ENCODE measurements at places on chromosomes 4 and X.

GRCh38 chr4:99625369-99625768 lies 32.3 kb downstream of the C4orf54 start:
- DNase-seq = no peak

DNA sequence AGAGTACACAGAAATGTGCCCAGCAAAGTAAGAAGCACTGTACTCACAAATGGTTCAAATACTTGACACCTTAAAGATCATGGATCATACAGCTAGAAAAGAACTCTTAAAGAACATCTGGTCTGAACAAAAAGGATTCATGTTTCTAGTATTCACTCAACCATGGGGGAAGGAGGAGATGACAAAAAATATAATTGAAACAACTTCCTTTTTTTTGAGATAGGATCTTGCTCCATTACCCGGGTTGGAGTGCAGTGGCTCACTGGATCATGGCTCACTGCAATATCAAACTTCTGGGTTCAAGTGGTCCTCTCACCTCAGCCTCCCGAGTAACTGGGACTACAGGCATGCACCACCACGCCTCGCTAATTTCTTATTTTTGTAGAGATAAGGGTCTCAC lies 6.0 kb downstream of the DHX15 start:
- DNase-seq = no peak

DNA sequence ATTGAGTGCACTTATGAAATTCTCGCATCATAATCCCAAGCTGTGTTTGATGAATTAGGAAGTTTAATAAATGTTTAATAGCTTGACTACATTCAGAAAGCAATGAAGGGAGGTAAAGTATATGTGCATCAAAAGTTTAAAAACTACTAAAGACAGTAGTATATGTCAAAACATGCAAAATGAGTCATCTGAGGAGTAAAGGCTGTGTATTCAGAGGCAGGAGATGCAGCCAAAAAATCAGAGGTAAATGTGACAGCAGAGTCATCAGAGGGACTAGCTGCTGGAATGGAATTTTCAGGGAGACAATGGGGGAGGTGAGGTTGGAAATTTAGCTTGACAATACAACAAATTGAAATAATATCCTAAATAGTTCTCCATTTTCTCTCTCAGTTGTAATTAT lies 127.0 kb upstream of the FUNDC1 start:
- DNase-seq = no peak

DNA sequence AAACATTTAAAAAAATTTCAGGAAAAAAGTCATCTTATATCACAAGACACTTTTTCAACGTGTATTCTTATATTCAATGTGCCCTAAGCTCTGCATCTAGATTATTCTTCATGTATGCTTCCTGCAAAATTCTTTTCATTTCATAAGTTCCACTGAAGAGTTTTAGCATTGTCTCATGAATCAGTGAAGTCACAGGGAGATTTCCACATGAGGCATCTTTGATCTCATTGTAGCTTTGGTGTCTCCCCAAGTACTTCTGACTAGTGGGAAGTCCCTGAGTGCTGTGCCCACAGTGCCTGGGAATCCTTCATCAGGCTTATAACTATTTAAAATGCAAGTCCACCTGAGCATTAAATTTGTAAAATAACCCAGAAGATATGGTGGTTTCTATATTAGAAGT lies 123.8 kb downstream of the MAD2L1 start:
- DNase-seq = no peak

GRCh38 chr4:1550122-1551070 lies 133.7 kb downstream of the FAM53A start:
- no peak for DNase-seq

DNA sequence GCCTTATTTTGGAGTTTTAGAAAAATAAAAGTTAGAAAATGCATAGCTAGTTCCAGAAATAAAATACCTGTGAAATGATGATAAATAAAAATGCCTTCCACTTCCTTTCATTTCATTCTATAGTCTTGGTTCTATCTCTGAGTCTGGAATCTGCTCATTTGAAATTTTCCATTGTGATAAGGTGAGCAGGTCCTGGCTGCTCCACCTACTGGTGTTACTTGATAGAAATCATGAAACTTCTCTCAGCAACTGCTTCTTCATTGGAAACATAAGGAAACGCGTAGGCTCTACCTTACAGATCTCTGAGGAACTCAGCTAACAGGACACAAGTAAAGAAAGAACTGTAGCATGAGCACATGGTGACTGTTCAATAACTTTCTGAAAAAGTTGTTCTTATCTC lies 141.8 kb downstream of the DCHS2 start:
- no peak for DNase-seq

DNA sequence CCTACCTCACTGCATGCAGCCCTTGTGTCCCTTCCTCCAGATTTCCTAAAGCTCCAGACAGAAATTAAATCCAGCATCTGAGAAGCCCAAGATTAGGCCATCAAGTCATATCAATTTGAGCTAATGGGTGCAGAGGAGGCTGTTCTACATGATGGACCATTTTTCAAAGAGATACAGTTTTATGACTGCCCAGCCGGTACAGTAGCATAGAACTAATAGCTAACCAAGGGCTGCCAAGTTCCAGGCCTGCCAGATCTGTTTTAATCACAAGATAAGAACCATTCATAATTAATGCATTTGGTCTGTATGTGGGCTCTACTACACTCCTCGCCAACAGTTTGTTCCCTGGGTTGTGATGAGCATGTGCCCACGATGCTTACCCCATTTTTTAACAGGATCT lies 73.9 kb upstream of the PLAC1 start:
- DNase-seq = no peak

- no peak for DNase-seq
Observed at GRCh38 chr4:158538911-158539310, 17.2 kb downstream of the RXFP1 start.

DNA sequence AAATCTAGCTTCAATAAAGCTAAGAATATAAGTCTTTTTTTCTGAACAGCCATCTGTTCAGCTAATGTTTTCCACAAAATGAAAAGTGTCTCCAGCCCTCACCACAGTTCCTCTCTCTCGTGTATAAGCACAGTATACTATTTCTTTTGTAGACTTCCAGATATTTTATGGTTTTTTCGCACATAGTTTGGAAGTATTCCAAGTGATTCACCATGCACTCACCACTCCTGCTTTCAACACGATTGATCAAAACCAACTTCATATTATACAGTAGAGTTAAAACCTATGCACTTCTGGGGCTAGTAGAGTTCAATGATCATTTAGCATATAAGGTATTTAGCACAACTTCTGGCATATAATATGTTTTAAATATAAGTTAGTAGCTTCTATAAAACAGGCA lies 105.8 kb upstream of the DCAF12L1 start:
- no peak for DNase-seq

DNA sequence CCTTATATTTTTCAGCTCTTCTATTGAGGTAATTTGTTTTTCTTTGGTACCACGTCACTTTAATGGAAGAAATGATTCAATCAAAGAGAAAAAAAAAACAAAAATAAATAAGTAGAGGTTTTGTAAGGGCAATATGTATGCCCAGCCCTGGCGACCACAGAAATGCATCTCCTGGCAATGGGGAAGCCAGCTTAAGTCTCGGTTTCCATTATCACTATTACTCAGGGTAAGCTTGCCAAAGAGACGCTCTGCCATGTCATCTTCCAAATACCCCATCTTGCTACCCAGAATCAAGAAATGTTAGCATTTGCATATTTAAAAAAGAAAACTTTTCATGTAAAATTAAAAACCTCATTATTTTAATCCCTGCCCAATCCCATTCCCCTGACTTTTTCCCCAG lies 68.8 kb downstream of the FAM47C start:
- DNase-seq = no peak

DNA sequence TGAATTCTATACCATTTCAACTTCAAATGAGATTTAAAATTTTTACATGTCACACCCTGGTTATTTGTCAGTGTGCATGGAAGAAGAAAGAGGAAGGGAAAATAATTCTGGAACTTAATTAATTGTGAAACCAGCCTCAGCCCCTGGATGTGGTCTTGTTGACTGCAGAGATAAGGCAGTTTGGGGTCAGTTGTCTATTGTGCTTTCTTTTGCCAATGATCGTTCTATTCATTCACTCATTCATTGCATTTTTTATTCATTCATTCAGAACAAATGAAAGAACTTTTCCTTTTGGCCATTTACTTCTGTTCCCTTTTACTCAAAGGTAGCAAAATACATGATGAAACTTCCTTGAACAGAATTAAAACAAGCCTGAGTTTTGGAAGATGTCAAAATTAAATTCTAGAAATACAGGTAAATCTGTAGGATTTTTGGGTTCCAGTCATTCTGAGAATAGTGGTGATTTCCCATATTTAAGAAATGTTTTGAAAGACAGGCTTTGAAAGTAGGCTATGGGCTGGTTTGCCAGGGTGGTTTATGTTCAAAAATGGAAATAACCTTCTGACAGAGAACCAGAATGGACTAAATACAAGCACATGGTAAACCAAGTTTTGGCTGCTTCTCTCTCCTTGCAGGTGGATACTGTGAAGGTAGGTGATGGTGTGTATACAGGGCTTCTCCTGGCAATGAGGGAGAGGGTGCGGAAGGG lies 35.7 kb downstream of the PARM1 start:
- DNase-seq = no peak

- DNase-seq = no peak
Observed at GRCh38 chr4:176467001-176467400, 147.2 kb downstream of the SPCS3 start.

DNA sequence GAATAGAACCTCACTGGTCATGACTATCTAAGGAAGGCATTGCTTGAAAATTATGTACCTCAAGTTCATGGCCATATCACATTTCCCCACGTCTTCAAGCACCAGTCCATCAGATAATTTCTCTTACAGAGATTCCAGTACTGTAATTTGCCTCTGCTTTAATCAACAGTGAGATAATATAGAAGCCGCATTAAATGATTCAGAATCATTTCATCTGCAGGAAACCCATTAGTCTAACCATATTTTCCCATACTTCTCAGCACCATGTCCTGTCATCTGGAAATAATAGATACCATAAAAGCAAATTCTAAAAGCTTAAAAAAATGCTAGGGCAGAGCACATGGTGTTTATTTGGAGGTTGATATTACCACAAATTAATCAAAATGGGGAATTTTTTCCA lies 310.3 kb upstream of the SLIT2 start:
- DNase-seq = no peak

GRCh38 chr4:184163813-184164212 lies 53.9 kb downstream of the ENPP6 start:
- no peak for DNase-seq

DNA sequence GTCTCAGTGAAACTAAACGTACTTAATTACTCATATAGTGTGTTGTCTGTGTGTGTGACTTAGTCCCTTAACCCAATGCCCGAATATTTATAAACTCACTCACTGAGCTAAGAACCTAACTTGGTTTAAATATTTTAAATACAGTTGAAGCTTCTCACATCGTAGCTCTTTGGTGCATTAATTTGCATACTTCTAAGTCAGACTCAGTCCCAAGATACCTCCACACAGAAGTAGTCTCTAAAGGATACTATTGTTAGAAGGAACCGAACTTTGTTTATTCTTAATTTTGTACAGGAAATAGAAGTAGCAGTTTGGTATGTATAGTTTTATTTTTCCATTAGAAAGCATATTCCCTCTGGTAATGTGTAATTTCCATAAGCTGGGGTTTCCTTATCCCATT lies 54.0 kb upstream of the NKAP start:
- no peak for DNase-seq

- DNase-seq = no peak
Observed at GRCh38 chrX:135114392-135114791, 5.9 kb downstream of the ETDB start.

GRCh38 chrX:22095286-22095685 lies 63.2 kb downstream of the PHEX start:
- no peak for DNase-seq

DNA sequence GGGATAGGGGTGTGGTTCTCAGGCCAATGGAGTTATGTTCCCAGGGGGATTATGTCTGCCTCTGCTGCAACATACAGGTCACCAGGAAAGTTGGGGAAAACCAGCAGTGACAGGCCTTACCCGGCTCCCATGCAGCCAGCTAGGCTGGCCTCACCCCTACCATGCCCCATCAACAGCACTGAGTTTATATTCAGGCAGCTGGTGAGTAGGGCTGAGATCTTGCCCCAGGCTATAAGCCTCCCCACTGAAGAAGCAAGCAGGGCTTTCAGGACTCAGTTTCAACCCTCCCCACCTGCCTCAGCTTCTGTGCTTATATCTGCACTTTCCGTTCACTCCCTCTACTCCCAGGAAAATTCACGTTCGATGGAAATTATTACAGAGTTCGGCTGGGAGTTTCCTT lies 122.4 kb upstream of the PGRMC2 start:
- DNase-seq = no peak

- DNase-seq = no peak
Observed at GRCh38 chr4:99968330-99968729, 18.3 kb upstream of the H2AZ1 start.

DNA sequence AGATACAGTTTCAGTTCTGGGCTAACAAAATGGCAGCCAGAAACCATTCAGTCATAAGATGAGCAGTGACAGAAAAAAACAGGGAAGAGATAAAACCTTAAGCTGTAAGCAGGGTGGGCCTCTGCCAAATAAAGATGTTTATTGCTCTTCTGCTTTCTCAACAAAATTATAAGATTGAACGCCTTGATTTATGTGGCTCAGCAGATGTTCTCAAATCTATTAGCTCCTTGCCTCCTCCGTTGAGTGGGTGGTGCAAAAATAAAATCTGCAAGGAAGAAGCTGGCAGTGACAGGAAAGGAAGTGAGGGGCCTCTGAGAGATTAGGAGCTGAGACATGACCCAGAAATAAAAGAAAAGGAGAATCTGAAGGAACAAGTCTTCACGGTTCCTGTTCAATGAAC lies 206.6 kb downstream of the PTTG2 start:
- DNase-seq = no peak

DNA sequence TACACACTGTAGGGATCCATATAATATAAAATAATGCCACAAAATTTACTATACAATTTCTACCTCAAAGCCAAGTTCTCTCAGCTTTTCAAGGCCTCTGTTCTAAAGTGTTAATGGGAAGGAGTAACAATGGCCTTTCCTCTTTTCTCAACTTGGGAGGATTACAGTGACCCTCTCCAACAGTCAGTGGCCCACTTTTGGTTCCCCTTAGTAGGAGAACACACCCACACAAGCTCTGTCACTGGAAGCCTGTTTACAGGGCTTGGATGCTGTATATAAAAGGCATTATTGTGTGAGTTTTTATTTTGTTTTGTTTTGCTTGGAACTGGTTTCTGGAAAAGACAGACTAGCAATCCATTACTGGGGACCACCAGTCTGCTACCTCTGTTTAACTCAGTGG lies 1.8 kb downstream of the ARHGEF6 start:
- no peak for DNase-seq

DNA sequence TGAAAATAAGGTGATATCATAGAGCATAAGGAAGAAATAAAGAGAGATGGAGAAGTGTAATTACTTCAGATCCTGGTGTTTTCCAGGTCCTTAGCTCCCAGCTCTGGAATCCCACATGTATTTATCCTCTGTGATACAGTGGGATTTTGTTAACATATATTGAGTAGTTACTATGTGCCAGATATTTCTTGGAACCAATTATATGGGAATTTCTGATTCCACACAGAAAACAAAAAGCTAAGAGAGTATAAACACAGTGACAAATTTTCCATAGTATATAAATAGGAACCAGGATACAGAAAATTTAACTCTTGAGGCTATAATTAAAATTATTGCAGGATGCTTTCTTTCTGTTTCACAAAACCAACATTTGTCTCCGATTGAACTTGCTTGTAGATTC lies 1067.5 kb downstream of the PCDH7 start:
- no peak for DNase-seq

- no peak for DNase-seq
Observed at GRCh38 chr4:151674804-151675391, 85.9 kb downstream of the GATB start.

Measured in effector memory CD4-positive, alpha-beta T cell (primary cell).